ENCODE measurements at places on chromosomes 13 and 19.

DNA sequence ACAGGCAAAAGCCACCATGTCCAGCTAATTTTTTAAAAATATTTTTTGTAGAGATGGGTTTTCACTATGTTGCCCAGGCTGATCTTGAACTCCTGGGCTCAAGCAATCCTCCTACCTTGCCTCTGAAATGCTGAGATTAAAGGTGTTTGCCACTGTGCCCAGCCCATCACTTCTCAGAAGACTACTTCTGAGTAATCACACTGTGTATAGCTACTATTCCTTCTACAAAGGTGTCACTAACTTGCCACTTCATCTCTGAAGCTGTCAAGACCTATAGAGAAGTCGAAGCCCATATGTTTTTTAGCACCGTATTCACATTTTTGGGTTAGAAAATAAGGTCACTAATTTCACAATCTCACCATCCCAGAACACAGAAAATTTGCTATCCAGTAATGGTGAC is 36.0 kb upstream of the FNDC3A start:
- DNase-seq: no peak

DNA sequence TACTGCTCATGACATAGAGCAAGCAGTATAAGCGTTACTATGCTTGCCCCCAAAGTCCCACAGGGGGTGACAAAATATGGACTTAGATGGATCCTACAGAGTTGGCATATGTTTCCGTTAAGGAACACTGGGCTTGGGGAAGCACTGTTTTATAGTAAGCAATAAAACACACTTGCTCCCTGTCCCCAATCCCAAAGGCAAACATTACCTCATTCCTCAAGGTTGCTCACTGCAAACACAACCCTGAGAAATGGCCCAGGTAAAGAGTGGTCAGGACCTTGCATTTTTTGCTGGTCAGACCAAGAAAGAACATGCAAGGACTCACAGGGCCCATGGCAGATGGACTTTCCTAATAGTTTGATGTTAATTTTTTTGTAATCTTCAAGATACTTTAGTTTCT is 32.3 kb downstream of the UGGT2 start:
- DNase-seq: no peak

DNA sequence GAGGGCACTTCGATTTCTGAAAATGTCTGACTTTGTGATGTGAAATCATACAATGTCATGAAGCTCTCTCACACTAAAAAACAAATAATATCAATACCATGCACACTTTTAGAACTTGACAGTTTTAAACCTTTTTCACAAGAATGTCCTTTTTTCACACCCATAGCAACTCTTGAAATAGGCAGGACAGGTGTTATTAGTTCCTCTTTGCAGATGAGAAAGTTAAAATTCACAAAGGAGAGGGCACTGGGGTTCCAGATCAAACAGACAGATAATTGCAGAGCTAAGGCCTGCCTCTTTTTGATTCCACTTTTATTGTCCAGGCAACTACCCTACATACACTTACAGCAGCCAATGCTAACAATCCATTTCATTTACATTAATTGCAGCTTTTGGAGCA is 142.8 kb downstream of the KLF12 start:
- no peak for DNase-seq

DNA sequence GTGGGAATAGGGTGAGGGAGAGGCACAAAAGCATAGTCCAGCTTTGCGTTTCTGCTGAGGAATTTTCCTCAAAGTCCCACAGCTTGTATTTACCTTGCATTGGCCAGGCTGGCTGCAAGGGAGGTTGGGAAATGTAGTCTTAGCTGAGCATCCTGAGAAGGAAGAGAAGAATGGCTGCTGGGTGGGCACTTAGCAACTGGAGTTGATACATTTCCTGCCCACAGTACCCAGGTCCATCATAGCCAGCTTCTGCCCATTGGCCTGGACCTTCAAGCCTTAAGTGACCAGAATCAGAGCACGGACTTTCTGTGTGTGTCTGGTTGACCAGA is 112.4 kb downstream of the SIPA1L3 start:
- DNase-seq: no peak

GRCh38 chr19:43687660-43687997 is 17.7 kb upstream of the PLAUR start:
- no peak for DNase-seq

DNA sequence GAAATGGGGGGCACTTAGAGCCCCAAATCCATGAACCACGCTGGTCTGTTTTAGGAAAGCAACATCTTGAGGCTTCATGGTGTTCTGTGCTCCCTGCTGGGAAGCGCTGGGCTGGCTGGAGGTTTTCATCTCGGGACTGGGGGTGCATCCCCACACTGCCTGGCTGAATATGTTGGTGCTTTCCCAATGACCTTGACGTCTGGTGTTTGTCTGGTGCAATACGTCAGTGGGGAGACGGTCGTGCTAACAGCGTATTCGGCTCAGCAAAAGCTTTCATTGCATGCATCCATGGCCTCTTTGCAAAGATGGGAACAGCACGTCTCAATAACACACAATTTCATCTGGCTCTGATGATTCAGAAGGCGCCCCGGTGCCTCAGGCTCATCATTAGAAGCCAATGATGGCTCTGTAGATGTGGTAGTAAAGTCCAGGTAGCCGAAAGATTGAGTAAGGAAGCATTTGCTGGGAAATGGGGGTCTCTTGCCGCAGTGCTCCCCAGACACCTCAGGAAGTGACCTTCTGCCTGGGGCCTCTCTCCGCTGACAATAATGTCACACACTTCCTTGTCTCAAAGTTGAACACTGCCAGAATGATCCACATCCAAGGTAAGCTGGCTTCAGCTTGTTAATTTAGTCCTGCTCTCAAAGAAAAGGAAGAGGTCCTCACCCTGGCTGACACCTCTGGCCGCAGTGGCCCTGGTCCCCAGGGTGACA is 97.7 kb downstream of the ING1 start:
- no peak for DNase-seq

- DNase-seq: no peak
These were observed 5.5 kb upstream of the TYROBP start for GRCh38 chr19:35913589-35913988.

Measured in stimulated activated CD4-positive, alpha-beta T cell treated with anti-CD3 and anti-CD28 coated beads, Interleukin-15, amount 100 ng/mL, for 1 hour (primary cell).